ENCODE measurements at places on chromosomes 1 and 21.

DNA sequence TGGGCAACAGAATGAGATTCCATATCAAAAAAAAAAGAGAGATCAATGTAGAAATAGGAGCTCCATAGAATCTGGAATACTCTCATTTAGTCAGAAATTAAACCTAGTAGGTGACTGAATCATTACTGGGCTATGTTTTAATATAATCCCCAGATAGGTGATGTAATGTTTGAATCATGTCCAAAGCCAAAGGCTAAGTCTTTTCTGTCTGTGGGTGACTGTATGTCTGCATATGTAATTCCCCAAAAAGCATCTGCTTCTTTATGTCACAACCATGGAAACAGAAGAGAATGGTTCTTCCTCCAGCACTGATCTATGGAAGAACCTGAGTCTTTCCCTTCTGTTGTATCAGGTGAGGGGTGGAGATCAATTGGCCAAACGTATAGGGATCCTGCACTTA, 5.8 kb downstream of the LAMC2 start:
- no peak for DNase-seq

GRCh38 chr1:104761961-104762570, 1012.4 kb downstream of the AMY1C start:
- no peak for DNase-seq

- no peak for DNase-seq
Observed at GRCh38 chr1:22788254-22788661, 77.6 kb downstream of the EPHB2 start.

DNA sequence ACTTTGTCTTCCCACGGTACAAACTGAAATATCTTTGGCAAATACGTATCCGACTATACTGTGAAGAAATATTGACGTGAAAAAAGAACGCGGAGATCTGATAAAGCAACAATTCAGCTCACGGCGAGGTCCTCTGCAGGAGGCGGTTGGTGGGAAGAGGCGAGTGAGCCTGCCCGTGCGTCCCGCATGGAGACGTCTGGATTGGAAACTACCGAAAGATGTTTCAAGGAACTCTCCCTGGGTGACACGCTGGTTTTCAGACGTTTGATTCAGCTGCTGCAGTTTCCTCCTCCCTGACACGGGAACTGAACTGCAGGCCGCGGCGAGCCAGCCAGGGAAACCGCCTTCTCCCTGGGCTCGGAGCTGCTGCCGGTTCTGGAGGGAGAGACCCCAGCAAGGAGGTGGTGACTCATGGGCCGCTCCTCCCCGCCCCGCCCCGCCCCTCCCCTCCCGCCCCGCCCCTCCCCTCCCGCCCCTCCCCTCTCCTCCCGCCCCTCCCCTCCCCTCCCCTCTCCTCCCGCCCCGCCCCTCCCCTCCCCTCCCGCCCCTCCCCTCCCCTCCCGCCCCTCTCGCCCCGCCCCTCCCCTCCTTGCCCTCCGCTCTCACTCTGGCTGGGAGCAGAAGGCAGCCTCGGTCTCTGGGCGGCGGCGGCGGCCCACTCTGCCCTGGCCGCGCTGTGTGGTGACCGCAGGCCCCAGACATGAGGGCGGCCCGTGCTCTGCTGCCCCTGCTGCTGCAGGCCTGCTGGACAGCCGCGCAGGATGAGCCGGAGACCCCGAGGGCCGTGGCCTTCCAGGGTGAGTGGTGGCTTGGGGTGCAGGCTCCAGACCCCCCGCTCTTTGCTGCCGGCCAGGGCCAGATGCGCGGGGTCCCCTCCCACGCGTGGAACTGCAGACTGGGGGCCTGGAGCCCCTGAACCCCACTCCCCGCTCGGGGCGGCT, at the start of gene COL6A1:
Gene COL6A1 (plus strand): TSS at position 620 of the 941 bp plus-strand sequence. CDS start 81 bp downstream, at position 701.
- DNase-seq: peak; percentile 85

- no peak for DNase-seq
Observed at GRCh38 chr1:211484755-211485479, 7.0 kb downstream of the RD3 start.

DNA sequence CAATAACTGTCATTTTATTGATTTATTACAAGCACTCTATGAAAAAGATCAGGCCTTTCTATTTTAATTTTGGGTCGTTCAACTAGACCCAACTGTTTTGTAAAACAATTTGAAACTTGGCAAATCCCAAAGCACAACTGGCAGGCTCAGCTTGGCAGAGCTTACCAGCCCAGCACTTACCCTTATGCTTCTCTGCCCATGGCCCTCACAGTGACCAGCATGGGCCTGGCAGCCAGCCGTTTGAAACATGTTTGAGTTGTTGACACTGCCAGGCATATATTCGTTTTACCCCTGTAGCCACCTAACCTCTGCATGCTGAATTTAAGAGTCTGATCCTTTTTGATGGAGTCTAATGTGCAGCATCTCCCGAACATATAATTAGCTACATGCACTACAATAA, 796.7 kb upstream of the ADGRL2 start:
- no peak for DNase-seq

- no peak for DNase-seq
Observed at GRCh38 chr1:151132335-151133017, 14.0 kb downstream of the SEMA6C start.

DNA sequence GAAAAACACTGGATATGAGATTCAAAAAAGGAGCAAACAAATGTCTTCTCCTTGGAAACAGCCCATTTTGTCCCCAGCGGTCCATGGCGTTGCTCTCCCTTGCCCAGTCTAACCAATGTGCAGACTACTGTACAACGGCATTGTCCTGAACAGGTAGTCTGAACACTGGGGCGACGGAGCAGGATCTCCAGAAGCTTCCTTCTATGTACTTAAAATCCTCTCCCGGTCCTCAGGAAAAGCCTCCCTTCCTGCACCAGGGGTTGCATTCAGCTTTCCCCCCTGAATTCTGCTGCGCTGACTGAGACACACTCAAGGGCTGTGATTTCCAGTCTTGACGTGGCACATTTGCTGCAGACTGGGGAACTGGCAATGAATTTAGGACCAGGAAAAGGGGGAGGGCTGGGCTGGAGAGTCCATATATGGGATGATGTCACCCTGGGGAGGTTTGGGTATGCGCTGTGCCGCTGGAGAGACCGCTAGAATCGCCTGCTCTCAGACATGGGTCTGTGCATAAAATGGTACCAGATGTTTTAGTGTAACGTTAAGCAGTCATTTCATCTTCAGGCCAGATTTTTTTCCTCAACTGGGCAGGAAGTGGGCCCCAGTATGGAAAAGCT, 275.9 kb upstream of the C1orf105 start:
- DNase-seq: no peak

GRCh38 chr1:234550341-234551031, 59.5 kb downstream of the IRF2BP2 start:
- peak; percentile 89 for DNase-seq

GRCh38 chr1:89624314-89624713, 8.6 kb upstream of the LRRC8C start:
- DNase-seq: no peak

GRCh38 chr1:87064986-87065385, 150.6 kb downstream of the HS2ST1 start:
- DNase-seq: no peak

DNA sequence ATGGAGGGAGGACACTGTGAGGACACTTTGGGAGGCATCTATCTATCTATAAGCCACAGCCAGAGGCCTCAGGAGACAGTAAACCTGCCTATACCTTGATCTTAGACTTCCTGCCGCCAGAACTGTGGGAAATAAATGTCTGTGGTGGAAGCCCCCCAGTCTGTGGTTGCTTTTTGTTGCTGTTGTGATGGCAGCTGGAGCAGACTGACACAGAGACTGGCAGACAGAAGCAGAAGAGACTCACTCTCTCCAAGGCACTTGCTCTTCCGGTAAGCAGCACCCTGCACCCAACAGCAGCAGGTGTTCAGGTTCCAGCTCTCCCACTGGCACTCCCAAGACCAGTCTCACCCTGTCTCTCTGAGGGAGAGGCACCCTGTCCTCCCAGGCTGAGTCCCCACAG, 297.6 kb downstream of the TTLL7 start:
- no peak for DNase-seq

GRCh38 chr1:114485286-114485685, 25.7 kb downstream of the TRIM33 start:
- no peak for DNase-seq

DNA sequence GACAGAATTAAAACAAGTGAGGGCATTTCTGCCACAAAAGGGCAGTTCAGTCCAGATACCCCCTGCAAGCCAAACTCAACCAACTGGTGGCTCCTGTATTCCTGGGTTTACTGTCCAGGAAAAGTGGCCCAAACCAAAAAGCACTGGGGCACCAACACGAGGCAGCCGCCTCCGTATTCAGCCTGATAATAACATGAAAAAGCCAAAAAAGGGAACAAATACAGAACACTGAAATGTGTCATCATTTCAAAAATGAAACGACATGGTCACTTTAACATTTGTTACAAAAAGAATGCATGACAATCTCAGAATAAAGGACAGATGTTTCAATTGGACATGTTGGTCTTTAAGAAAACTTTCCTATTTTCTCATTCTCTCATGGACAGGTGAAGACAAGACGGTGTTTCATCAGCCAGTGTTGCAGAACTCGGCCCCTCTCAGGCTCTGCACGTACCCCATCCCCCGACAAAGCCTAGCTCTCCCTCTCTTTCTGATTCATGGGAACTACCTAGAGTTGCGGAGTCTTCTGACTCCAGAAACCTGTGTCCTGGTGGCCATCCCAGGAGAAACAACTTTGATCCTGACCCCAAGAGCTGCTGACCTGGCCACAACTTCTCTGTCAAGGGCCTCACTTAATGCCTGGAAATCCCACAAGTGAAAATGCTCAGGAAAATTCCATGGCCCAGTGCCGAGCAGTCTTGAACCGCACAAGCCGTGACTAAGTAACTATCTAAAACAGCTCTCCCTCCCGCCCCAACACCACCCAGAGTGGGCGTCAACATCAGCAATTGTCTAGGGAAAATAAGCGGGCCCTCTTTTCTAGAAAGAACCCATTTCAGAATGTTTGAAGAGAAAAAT, 27.1 kb downstream of the ZBTB17 start:
- peak; percentile 55 for DNase-seq

GRCh38 chr21:20459838-20460237, 538.4 kb upstream of the NCAM2 start:
- DNase-seq: no peak

DNA sequence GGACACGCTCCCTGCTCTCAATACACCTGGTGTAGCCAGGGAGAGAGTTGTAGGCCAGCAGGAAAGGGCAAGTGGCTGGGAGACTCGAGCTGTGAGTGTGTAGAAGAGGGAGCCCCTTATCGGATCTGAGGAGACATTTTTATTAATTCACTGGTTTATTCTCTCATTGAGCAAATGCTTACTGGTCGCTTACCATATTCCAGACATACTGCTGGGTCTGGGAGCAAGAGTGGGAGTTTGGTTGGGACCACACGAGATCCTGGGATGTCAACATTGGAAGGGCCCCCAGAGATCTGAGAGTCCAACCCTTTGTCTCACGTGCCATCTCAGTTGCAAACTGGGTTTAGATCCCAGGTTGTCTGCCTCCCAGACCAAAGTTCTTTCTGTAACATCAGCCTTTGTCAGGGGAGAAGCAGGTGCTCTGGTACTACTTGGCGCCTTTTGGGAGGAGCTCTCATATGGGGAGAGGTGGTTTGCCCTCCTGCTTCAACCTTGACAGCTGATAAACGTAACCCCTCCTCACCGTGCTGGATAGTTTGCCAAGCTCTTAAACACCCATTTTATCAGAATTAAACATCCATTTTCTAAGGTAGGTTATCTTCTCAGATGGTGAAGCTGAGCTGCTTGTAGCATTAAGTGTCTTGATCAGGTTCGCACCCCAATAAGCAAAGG, 742 bp downstream of the TMEM222 start:
- no peak for DNase-seq

DNA sequence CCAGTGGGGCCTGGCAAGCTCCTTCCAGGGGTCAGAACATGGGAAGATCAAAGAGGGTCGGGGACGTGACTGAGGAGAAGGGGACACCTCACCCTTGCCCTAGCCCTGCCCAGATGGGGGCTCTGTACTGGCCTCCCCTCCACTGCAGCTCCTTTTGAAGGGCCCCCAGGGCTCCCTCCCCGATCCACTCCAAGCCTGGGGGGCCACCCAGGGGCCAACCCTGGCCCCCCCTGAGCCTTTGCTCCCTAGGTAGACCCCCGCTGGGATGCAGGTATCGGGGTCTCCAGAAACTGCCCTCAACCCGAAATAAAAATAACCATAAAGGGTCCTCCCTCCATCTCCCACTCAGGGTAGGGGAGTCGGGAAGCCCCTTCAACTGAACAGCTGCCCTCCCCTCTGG, 37.4 kb upstream of the FAM131C start:
- no peak for DNase-seq

- no peak for DNase-seq
Observed at GRCh38 chr1:5905436-5905835, 86.8 kb downstream of the NPHP4 start.

DNA sequence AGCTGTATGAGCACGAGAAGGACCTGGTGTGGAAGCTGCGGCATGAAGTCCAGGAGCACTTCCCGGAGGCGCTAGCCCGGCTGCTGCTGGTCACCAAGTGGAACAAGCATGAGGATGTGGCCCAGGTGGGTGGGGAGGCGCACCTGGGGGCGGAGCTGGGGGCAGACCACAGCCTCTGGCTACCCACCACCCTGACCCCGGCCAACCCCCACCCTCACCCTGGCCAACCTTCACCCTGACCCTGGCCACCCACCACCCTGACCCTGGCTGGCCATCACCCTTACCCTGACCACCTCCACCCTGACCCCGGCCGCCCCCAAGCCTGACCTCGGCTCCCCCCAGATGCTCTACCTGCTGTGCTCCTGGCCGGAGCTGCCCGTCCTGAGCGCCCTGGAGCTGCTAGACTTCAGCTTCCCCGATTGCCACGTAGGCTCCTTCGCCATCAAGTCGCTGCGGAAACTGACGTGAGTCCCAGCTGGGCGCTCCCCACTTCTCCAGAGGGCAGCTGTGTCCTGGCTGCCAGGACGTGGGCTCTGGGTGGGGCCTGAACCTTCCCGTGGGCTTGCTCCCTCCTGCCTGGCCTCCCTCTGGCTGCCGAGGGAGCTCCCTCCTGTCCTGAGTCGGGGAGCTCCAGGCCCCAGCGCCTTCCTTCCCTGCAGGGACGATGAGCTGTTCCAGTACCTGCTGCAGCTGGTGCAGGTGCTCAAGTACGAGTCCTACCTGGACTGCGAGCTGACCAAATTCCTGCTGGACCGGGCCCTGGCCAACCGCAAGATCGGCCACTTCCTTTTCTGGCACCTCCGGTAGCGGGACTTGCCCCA, 69.5 kb downstream of the PIK3CD start:
- no peak for DNase-seq

- DNase-seq: no peak
Observed at GRCh38 chr1:102498929-102499328, 502.2 kb upstream of the OLFM3 start.

GRCh38 chr21:26795412-26795805, 49.8 kb downstream of the ADAMTS1 start:
- DNase-seq: no peak
